ENCODE measurements at places on chromosomes 16 and 17. TPM values are rescaled to one million over a fixed set of nuclear protein-coding genes. Genes with fewer than 3 reads are reported as not detected.

DNA sequence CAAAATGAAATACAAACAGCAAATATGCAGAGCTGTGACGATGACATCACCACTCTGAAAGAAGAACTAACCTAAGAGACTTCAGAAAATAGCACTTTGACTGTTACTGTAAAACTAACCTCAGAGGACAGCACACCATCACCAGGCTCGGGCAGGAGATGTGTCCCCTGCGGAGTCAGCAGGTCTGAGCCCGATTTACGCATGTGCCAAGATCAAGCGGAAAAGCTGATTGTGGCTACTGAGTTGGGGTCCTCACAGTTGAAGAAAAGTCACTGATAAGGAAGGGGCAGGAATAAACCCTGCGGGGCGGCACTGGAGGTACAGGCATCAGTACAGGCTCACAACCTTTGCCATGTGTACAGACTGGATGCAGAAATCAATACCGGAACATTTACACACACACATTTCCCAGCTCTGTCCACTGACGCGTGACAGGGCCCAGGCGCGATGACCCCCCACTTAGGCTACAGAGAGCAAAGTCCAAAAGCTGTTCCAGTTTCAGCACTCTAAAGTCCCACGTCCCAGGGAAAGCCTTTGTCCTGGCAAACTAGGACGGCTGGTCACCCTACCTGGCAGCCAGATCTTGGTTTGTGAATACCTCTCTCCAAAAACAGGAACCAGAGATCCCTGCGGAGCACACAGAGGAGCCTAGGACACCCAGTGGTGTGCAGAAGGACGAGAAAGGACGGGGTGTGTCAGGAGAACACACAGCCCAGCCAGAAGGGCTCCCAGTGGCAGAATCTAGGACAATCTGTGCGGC, 21.5 kb downstream of the TRAP1 start:
- H3K4me3 ChIP-seq, result no peak overlapping the region
- H3K36me3 ChIP-seq, result no peaks in the 10 kb centered on the region
- H3K4me1 ChIP-seq, result peaks cover 3% of the 10 kb centered on the region

DNA sequence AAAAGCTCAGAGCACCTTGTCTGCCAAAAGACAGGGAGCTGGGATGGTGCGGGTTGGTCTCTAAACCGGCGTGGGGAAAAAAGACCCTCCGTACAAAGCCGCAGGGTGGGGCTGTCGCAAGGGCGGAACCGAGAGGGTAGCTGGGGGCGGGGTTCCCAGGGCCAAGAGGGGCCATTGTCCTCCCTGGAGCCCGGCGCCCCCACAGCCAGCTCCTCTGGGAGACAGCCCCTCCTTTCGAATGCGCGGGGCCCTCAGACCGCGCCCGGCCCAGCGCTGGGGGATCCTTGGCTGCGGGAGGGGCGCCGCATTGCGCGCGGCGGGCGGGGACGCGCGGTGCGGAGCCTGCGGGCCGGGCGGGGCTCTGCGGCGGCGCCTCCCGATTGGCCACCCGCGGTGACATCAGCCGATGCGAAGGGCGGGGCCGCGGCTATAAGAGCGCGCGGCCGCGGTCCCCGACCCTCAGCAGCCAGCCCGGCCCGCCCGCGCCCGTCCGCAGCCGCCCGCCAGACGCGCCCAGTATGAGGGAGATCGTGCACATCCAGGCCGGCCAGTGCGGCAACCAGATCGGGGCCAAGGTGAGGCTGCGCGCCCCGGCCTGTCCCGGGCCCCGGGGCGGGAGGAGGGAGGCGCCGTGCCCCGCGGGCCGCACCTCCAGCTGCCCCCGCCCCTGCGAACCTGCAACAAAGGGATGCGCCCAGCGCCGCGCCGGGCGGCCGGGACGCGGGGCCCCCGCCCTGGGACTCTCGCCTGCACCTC, at the start of gene TUBB3:
Gene TUBB3 (plus strand): TSS at position 459 of the 756 bp plus-strand sequence. CDS start 60 bp downstream, at position 519.
- peaks cover 9% of the 10 kb centered on the region for H3K36me3 ChIP-seq
- peak; percentile 56 for DNase-seq
- H3K27me3 ChIP-seq, result no peaks in the 10 kb centered on the region
- peak within 1 kb of the TSS; percentile 100 for H3K27ac ChIP-seq
- peaks cover 76% of the 10 kb centered on the region for H3K4me1 ChIP-seq
- H3K4me3 ChIP-seq, result peak within 1 kb of the TSS; percentile 74

- no peaks in the 10 kb centered on the region for H3K4me1 ChIP-seq
- DNase-seq, result no peak
- H3K36me3 ChIP-seq, result no peaks in the 10 kb centered on the region
- H3K4me3 ChIP-seq, result no peak overlapping the region
- H3K27ac ChIP-seq, result no peak overlapping the region
- no peaks in the 10 kb centered on the region for H3K27me3 ChIP-seq
Measured at GRCh38 chr16:82874672-82875071, 247.9 kb downstream of the CDH13 start.

DNA sequence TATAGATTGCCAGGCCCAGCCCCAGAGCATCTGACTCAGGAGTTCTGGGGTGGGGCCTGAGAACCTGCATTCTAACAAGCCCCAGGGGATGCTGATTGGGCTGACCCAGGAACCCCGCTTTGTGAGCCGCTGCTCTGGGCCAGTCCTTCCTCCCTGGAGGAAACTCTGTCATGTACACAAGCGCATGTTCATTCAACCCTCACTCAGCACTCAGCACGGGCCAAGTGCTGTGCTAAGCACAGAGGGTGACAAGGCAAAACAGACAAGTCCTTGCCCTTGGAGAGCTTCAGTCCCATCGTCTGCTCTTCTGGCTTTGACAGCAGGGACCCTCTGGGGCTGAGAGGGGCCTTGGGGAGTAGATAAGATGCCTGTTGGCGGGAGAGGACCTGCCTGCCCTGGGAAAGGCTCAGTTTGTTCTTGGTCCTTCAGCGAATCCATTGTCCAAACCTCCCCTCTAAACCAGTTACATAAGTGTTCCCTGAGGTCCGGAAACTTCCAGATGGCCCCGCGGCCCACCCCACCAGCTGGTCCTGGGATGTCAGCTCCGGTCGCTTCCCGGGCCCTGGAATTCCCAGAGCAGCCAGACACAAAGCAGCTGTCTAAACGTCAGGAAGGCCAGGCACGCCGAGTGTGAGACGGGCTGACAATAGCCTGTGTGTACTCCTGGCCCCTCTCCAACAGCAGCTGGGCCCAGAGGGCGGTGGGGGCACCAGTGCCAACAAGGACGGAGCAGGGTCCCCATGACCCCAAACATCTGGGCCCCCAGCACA, 88.8 kb downstream of the ZDHHC7 start:
- no peaks in the 10 kb centered on the region for H3K36me3 ChIP-seq
- H3K4me1 ChIP-seq, result no peaks in the 10 kb centered on the region
- no peak overlapping the region for H3K4me3 ChIP-seq
- H3K27ac ChIP-seq, result no peak overlapping the region
- peaks cover 18% of the 10 kb centered on the region for H3K27me3 ChIP-seq

ST6GALNAC2 gene
- 14.7 TPM for total RNA-seq

GRCh38 chr16:87445486-87445885, 47.3 kb downstream of the ZCCHC14 start:
- no peak for DNase-seq
- no peaks in the 10 kb centered on the region for H3K27me3 ChIP-seq
- peaks cover 17% of the 10 kb centered on the region for H3K36me3 ChIP-seq
- H3K27ac ChIP-seq, result no peak overlapping the region
- H3K4me3 ChIP-seq, result no peak overlapping the region
- no peaks in the 10 kb centered on the region for H3K4me1 ChIP-seq

DNA sequence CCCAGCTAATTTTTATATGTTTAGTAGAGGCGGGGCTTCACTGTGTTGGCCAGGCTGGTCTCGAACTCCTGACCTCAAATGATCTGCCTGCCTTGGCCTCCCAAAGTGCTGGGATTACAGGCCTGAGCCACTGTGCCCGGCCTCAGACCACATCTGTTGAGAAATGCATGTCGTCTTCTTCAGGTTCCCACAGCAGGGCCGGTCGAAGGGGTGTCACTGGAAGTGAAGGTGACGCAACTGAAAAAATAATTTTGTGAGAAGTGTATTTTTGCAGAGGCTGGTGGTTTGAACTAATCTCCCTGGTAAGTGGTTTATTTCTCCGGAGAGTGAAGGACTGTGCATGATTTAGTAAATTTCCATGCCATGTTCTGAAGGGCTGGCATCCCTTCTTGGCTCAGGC, 33.4 kb upstream of the IL34 start:
- no peak overlapping the region for H3K27ac ChIP-seq
- no peak overlapping the region for H3K4me3 ChIP-seq
- no peaks in the 10 kb centered on the region for H3K27me3 ChIP-seq
- no peak for DNase-seq
- no peaks in the 10 kb centered on the region for H3K36me3 ChIP-seq

HOXB4 gene
- total RNA-seq, result 11.3 TPM

EME2 gene
- total RNA-seq, result 36.3 TPM

TCF25 gene
- total RNA-seq, result 345 TPM

- peaks cover 9% of the 10 kb centered on the region for H3K4me1 ChIP-seq
- H3K27ac ChIP-seq, result peak overlapping the region; percentile 95
- H3K27me3 ChIP-seq, result no peaks in the 10 kb centered on the region
- peak; percentile 63 for DNase-seq
Measured at GRCh38 chr16:31215287-31216162, 1.4 kb downstream of the PYDC1 start.

DNA sequence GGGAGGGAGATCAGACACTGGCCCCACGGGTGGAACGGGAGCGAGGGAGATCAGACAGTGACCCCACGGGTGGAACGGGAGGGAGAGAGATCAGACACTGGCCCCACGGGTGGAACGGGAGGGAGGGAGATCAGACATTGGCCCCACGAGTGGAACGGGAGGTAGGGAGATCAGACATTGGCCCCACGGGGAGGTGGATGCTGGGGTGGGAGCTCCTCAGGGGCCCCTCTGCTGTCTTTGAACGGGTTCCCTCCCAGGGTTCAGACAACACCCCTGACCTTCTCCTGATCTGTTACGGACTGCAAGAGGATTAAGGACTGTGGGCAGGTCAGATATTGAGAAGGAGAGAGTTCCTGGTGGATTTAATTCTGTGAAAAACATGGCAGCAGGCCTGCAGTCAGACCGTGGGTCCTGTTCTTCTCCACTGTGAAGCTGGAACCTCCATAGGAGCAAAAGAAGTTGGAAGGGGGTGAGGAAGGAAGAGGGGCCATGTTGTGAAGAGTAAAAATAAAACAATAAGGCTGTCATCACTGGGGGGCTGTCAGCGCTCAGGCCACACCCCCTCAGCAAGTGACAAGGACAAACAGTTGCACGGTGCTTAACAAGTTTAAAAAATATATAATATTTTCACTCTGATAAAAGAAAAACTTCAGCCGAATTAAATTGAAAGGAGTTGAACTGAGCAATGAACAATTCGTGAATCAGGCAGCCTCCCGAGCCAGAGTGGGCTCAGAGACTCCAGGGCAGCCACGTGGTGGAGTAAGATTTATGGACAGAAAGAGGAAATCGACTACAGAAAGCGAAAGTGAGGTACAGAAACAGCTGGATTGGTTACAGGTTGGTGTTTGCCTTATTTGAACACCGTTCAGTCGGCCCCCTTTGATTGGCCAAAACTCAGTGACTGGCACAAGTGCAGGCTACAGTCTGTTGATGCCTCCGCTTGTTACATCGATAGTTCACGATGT, 348.7 kb upstream of the TNRC6C start:
- no peaks in the 10 kb centered on the region for H3K4me1 ChIP-seq
- H3K27ac ChIP-seq, result no peak overlapping the region
- no peak for DNase-seq
- no peak overlapping the region for H3K4me3 ChIP-seq
- peaks cover 52% of the 10 kb centered on the region for H3K27me3 ChIP-seq

DNA sequence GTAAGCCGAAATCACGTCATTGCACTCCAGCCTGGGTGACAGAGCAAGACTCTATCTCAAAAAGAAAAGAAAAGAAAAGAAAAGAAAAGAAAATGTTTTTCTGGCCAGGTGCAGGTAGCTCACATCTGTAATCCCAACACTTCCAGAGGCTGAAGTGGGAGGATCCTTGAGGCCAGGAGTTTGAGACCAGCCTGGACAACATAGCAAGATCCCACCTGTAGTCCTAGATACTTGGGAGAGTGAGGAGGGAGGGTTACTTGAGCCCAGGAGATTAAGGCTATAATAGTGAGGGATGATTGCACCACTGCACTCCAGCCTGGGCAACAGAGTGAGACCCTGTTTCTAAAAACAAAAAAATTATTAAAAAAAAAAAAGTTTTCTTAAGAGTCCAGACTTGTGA, 2.5 kb upstream of the ATP5MC1 start:
- peaks cover 11% of the 10 kb centered on the region for H3K36me3 ChIP-seq
- no peak for DNase-seq
- no peak overlapping the region for H3K27ac ChIP-seq
- H3K4me3 ChIP-seq, result no peak overlapping the region
- H3K27me3 ChIP-seq, result no peaks in the 10 kb centered on the region

DNA sequence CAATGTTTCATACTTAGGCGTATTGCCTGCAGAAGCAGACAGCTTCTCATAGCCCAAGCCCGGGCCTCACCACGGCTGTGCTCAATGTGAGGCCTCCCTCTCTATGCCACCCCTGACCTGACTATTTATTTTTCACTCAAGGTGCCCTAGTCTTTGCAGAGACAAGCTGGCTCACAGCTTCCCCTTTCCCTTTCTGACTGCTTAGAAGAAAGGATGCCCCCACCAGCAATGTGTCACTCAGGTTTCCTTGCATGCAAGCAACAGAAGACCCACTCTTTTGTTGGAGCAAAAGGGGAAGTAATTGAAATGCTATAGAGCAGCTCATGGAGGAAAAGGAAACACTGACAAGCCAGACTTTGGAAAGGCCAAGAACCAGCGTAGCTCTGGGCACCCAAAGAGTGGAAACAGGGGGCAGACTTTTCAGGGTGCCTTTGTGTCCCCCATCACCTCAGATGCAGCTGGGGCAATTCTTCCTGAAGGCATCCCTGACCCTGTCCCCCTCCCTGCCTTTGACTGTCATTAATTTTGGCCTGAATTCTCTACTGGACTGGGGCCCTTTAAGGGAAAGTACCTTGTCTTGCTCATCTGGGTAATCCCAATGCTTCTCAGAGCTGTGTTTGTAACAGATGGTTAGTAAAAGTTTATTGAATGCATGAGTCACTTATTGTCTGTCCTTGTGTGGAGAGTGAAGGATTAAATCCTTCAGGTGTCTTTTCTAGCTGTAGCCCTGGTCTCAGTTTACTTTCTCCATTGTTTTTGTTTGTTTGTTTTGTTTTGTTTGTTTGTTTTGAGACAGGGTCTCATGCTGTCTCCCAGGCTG, 17.8 kb downstream of the RGS9 start:
- no peaks in the 10 kb centered on the region for H3K4me1 ChIP-seq
- H3K27ac ChIP-seq, result no peak overlapping the region
- no peak overlapping the region for H3K4me3 ChIP-seq
- DNase-seq, result no peak
- no peaks in the 10 kb centered on the region for H3K36me3 ChIP-seq

CA5A gene
- total RNA-seq, result not detected

DNA sequence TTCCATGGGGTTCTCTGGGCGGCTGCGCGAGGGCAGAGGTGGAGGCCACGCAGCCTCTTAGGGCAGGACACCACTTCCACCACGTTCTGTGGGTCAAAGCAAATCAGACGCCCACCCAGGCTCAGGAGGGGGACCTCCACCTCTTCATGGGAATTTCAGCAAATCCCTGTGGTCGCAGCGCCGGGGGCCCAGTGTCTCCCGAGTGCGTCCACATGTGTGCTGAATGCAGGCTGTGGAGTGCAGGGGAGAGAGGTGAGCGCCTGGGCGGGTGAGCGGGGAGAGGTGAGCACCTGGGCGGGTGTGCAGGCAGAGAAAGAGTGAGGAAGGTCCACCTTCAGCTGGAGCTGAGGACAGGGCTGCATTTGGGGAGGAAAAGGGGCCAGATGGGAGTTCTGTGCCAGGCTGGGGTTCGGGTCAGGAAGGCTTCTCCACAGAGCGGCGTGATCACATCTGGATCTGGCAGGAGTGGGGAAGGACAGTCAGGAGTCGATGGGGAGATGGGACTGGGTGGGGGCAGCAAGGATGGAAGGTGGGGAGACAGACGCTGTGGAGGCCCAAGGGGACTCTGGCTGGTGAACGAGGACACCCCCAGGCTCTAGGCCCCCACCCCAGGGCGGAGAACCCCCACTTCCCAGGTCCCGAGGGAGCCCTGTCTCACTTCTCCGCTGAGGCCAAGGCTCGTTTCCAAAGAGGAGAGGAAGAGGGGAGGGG, 36.8 kb upstream of the CBFA2T3 start:
- peaks cover 15% of the 10 kb centered on the region for H3K27me3 ChIP-seq
- no peak overlapping the region for H3K27ac ChIP-seq
- H3K4me1 ChIP-seq, result no peaks in the 10 kb centered on the region
- H3K4me3 ChIP-seq, result no peak overlapping the region
- H3K36me3 ChIP-seq, result no peaks in the 10 kb centered on the region
